ENCODE measurements at places on chromosomes 11 and 22. TPM values are rescaled to one million over a fixed set of nuclear protein-coding genes. Genes with fewer than 3 reads are reported as not detected.

The MISFA gene
- 1.3 TPM for polyA plus RNA-seq

The SLCO2B1 gene
- polyA plus RNA-seq: not detected

The APOL3 gene
- 4.2 TPM for polyA plus RNA-seq

The SLC16A8 gene
- polyA plus RNA-seq: 0.11 TPM

The SCGB1C1 gene
- not detected for polyA plus RNA-seq
